Heart left ventricle (tissue), 16 donors: ENCODE measurements at places on chromosomes 6 and 20. TPM values are rescaled to one million over a fixed set of nuclear protein-coding genes. Genes with fewer than 3 reads are reported as not detected.

GRCh38 chr6:88513920-88514319, 347.8 kb upstream of the CNR1 start:
- no peak overlapping the region for H3K27ac ChIP-seq
- DNase-seq = no peak
- no peak overlapping the region for H3K4me3 ChIP-seq
- no peaks in the 10 kb centered on the region for H3K4me1 ChIP-seq
- no peaks in the 10 kb centered on the region for H3K36me3 ChIP-seq
- H3K27me3 ChIP-seq = no peaks in the 10 kb centered on the region

The RNF39 gene
- not detected for total RNA-seq

DNA sequence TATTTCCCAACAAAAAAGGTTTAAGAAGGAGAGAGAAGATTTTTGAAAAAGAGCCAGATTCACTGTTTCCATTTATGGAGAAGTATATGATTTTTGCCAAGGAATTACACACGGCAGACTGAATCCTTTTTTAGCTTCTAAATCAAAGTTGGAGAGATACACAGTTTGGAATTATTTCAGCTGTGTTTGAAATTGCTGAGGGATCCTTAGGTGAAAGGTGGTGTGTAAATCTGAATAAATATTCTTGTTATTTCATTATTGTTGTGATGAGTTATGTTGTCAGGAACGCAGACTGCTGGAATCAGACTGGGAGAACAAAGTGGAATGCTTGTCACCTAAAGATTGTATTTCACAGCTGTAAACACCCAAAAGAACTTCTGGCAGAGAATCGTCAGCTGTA, 168.5 kb upstream of the AKIRIN2 start:
- no peaks in the 10 kb centered on the region for H3K36me3 ChIP-seq
- no peak overlapping the region for H3K27ac ChIP-seq
- H3K27me3 ChIP-seq = no peaks in the 10 kb centered on the region

- DNase-seq = no peak
- H3K27ac ChIP-seq = no peak overlapping the region
- H3K36me3 ChIP-seq = no peaks in the 10 kb centered on the region
- H3K4me1 ChIP-seq = no peaks in the 10 kb centered on the region
Measured at GRCh38 chr6:111439171-111439570, 43.8 kb downstream of the REV3L start.

DNA sequence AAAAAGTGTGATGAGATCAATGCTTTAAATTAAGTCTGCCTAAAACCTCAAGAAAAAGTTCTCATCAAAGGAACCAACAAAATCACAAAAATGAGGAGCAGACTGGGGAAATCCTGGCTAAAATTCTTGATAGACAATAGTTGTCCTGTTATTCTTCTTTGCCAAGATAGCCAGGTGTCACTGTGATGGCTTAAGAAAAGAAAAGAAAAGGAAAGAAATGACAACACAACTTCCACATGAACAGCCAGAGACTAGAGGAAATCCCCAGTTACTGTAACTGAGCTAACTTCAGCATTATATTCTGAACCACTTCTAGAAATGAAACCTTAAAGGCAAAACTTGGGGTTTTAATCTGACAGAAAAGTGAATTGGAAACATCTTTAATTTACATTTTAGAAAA, 129.6 kb downstream of the CD24 start:
- H3K4me1 ChIP-seq = no peaks in the 10 kb centered on the region
- no peaks in the 10 kb centered on the region for H3K27me3 ChIP-seq
- DNase-seq = no peak
- no peak overlapping the region for H3K27ac ChIP-seq
- H3K36me3 ChIP-seq = no peaks in the 10 kb centered on the region

DNA sequence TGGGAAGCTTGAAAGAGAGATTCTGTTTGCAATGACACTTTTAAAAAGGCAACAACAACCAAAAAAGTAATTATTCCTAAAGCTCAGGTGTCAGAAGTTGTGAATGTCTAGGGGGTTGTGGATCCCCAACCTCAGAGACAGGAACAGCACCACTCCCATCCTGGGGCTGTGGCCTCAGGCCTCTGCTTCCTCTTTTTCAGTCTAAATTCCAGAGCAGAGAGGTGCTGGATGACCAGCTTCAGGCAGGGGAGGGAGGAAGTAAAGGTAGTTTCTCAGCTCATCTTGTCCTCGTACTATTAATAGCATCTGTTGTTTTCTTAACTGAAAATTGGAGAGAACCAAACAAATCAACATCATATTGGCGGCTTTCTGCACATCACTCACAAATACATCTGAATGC, 8.3 kb downstream of the NT5E start:
- no peaks in the 10 kb centered on the region for H3K27me3 ChIP-seq
- H3K36me3 ChIP-seq = no peaks in the 10 kb centered on the region
- H3K27ac ChIP-seq = no peak overlapping the region
- no peak overlapping the region for H3K4me3 ChIP-seq
- no peaks in the 10 kb centered on the region for H3K4me1 ChIP-seq
- DNase-seq = no peak

DNA sequence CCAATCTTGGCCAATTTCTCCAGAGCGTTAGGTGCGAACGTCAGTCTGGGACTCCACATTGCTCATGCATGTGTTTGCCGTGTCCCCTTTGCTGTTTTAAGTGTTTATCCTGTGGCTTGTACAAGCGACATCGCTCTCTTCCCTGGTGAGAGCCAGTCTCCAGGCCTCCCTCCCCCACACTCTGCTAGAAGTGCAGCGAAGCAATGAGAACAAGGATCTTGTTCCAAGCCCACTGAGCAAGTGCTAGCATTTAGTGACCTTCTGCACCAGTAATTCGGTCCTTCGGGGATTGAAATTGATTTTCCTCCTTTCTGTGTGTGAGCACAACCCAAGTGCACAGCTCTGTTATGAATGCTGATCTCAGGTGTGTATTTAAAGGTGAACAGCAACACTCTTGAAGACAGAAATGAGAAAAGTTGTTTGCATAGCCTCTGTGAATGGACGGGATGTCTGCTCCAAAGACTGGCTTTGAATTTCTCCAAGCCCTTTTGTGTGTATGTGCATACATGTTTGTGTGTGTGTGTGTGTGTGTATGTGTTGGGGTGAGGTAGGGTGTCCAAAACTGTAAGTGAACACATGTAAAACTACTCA, 29.0 kb downstream of the CD83 start:
- no peaks in the 10 kb centered on the region for H3K36me3 ChIP-seq
- peaks cover 5% of the 10 kb centered on the region for H3K4me1 ChIP-seq
- no peak for DNase-seq
- no peaks in the 10 kb centered on the region for H3K27me3 ChIP-seq
- no peak overlapping the region for H3K4me3 ChIP-seq

- no peaks in the 10 kb centered on the region for H3K27me3 ChIP-seq
- no peaks in the 10 kb centered on the region for H3K4me1 ChIP-seq
- H3K27ac ChIP-seq = no peak overlapping the region
- DNase-seq = no peak
- no peak overlapping the region for H3K4me3 ChIP-seq
- H3K36me3 ChIP-seq = no peaks in the 10 kb centered on the region
Measured at GRCh38 chr6:125175466-125176048, 22.0 kb downstream of the TPD52L1 start.

- H3K36me3 ChIP-seq = no peaks in the 10 kb centered on the region
- DNase-seq = no peak
- H3K4me1 ChIP-seq = peaks cover 64% of the 10 kb centered on the region
- no peak overlapping the region for H3K27ac ChIP-seq
Measured at GRCh38 chr6:25002326-25003091, 66.7 kb upstream of the RIPOR2 start.

GRCh38 chr6:72461144-72461543, 160.7 kb upstream of the KCNQ5 start:
- H3K27ac ChIP-seq = no peak overlapping the region
- no peaks in the 10 kb centered on the region for H3K36me3 ChIP-seq
- no peak for DNase-seq
- no peaks in the 10 kb centered on the region for H3K4me1 ChIP-seq
- H3K27me3 ChIP-seq = no peaks in the 10 kb centered on the region
- H3K4me3 ChIP-seq = no peak overlapping the region
